KBM-7 (cell line): ENCODE measurements at places on chromosomes 13 and 19.

- peak; percentile 80 for DNase-seq
Observed at GRCh38 chr19:6769006-6769619, 1.9 kb upstream of the SH2D3A start.

- no peak for DNase-seq
Observed at GRCh38 chr13:112799394-112799793, 109.6 kb downstream of the ATP11A start.

DNA sequence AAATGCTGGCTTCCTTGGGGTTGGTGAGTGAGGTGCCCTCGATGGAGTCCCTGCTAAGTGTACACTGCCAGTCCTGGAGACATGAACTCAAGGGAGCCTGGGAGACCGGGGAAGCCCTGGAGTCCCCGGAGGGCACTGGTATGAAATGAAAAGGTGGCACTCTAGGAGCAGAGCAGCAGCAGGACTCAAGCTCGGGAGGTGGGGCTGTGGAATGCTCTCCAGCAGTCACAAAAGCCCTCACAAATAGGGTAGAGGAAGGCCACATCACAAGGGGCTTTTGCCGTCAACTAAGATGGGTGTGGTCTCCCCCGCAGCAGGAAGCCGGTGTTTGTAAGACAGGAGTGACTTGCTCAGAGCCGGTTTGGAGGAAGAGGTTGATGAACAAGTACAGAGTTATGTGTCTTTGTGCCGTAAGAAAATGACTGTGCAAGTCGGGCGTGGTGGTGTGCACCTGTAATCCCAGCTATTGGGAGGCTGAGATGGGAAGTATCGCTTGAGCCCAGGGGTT is 19.3 kb downstream of the CCNE1 start:
- no peak for DNase-seq

GRCh38 chr13:89748716-89749115 is 1598.8 kb upstream of the MIR17HG start:
- DNase-seq = no peak

DNA sequence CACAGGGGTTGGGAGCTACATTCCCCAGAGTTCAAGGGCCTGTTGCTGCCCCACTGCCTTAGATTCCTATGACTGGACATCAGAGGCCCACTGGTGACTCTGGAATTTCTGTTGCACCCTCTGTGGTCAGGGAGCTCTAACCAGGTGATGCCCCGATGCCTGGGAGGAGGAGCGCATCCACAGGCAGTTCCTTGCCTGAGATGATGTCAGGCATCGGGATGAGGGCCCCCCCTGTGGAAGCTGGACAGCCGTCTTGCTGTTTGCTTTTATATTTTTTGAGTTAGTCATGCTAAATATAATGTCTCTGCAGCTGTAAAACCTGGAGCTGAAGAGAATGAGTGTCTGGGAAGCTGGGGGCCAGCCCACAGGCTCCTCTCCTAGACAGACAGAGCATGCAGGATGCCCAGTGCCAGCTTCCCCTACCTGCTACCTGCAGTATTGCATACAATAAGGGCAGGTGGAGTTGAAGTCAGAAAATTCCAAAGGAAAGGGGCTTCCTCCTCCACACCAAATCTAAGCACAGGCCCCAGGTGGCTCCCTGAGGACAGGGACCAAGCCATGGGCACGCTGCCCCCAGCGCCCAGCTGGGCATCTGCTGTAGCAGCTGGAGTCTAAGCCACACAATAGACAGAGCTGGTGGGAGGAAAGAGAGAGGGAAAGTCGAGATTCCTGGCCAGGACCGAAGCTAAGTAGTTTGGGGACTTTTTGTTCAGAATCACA is 16.2 kb downstream of the COL4A2 start:
- no peak for DNase-seq

- no peak for DNase-seq
Observed at GRCh38 chr19:39160889-39161672, 35.5 kb downstream of the PAK4 start.

- no peak for DNase-seq
Observed at GRCh38 chr13:95044452-95045205, 256.6 kb downstream of the ABCC4 start.

DNA sequence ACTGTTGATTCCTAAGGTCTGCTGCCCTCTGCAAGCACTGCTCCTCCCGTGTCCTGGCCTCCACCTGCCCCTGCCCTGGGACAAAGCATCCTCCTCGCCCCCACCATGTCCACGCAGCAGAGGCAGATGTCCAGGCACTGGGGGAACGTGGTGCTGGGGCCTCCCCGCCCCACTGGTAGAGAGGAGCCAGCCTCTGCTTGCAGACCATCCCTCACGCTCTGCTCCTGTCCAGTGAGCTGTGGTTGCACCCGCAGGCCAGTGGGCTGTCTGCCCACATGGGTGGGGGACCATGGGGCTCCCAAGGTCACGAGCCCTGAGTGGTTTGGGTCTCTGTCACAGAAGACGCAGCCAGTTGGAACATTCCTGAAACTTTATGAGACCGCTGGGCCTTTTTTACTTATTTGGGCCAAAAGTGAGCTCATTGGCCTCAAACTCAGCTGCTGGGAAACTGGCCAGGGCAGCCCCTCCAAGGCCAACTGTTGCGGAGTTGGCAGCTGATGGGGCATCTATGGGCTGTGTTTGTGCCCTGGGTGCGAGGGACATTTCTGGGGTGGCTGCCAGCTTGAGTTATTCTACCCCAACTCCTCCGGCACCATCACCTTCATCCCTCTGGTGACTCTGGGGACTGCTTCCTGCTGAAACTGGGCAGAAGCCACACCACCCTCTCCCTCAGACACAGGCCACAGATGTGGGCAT is 64.8 kb upstream of the F7 start:
- no peak for DNase-seq

GRCh38 chr19:31334849-31335624 is 14.2 kb downstream of the TSHZ3 start:
- no peak for DNase-seq

DNA sequence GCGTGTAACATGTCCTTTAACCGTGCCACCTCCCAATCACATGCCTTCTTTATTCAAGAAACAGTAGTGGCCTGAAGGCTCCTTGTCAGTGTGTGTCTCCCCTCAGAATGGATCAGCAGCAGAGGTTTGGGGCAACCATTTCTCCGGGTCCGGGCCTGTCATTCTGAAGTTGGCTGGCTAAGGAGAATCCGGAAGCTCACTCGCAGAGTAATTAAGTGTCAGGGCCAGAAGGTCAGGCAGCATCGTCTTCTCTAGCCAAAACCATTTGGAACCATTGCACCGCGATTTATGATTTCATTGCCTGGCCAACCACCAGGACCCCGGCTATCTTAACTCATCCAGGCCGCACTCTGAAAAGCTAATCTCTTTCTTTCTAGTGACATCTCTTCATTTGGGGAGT is 550.8 kb downstream of the EFNB2 start:
- no peak for DNase-seq

GRCh38 chr19:47096100-47096704 is 17.4 kb downstream of the ZC3H4 start:
- DNase-seq = no peak

DNA sequence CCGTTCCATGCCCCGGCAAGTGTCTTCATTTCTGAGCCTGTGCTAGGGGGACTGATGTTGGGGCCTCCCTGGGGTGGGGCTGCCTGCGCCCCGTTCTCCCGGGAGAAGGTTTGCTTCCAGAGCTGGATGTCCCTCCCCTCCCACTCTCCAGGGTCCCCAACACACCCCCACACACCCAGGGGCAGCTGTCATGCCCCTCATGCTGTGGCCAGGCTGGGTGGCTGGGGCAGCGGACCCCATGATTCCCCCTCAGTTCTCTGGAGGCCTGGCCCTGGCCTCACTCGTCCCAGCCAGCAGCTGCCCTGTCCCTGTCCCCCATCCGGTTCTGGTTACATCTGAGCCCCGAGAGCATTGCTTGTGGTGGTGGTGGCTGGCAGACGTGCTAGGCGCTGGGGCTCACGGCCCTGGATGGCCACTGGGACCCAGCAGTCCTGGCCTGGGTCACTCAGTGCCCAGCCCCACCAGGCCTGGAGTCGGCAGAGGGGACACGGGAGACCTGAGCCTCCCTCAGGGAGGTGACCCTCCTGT is 184.8 kb downstream of the KDM4B start:
- no peak for DNase-seq

DNA sequence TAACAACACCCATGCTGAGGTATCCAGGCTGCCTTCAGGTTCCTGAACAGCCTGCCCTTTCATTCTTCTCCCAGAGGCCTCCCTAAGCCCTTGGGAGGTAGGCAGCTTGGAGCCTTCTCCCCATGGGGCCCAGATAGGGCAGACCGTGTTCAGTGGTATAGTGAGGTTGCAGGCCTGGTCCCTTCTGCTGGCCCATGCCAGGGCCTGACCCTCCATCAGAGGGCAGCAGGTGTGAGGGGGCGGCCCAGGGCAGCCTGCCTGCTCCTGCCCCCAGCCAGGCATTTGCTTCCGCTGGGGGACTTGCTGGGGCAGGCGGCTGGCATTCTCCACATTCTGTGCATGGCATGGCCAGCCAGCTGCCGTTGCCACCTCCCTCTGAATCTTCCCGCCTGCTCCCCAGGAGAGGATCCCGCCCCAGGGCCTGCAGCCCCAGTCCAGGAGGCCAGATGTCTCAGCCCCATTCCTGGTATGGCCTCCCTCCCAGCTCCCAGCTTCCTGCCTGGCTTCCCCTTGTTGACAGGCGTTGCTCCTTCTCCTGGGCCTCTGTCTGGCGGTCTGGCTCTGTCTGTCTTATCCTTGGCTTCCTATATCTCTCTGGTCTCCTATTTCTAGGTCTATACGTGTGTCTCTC is 8.9 kb downstream of the CIC start:
- peak; percentile 29 for DNase-seq

GRCh38 chr13:79429309-79429708 is 23.3 kb upstream of the RBM26 start:
- no peak for DNase-seq

GRCh38 chr19:34365463-34366401 is 736 bp downstream of the GPI start:
- DNase-seq = peak; percentile 24

GRCh38 chr13:44406617-44407016 is 33.0 kb downstream of the SERP2 start:
- no peak for DNase-seq

- DNase-seq = no peak
Observed at GRCh38 chr13:73924607-73925006, 209.6 kb downstream of the KLF12 start.

DNA sequence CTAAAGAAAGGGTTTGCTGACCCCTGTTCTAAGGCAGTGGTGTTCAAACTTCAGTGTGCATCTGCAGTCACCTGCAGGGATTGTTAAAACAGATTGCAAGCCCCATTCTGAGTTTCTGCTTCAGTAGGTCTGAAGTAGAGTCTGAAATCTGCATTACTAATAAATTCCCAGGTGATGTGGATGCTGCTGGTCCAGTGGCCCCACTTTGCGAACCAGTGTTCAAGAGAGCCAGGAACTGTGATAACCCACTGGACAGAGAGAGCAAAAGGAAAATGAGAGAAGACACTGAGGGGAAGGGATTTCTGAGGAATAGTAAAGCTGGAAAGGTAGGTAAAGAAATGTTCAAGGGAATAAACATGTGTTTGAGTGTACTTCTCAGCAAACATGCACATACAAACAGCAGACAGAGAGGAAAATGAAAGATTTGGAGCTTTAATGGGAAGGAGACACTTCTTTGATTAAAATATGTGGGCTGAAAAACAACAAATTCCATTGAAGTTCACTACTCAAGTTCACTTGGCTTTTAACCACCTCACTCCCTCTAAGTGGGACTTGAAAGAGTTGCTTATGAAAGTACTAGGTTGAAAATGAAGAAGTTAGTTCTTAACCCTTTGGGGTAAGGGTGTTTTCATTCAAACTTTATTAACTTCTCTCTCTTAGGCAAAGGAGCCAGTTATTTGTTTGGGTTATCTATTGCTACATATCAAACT is 26.4 kb upstream of the FAM216B start:
- DNase-seq = no peak

DNA sequence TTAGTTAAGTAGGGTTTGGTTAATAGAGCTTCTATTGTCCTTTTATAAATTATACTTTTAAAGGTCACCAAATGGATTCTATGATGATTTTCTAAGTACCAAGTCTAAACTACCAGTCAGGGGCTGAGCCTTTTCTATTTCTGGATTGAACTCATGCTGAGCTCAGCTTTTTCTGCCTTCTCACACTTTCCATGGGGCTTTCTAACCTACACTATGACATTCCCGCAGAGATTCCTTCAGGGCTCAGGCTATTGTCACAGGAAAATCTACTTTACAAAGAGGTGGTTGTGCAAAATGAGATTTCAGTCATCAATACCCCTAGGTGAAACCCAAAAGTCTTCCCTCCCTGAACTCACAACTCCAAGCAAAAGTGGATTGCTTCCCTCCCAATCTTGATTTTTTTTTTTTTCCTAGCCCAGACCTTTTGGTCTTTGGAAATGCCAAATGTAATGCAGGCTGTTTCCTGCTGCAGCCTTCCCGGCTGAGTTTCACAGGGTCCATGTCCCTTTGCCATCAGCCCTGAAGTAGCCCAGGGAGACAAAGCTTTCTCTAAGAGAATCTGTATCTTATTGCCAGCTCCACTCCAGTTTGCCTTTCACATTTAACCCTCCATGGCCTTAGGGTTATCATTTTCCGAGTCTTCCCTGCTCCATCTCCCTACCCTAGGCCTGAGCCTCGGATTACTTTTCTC is 13.6 kb downstream of the C13orf42 start:
- DNase-seq = no peak

DNA sequence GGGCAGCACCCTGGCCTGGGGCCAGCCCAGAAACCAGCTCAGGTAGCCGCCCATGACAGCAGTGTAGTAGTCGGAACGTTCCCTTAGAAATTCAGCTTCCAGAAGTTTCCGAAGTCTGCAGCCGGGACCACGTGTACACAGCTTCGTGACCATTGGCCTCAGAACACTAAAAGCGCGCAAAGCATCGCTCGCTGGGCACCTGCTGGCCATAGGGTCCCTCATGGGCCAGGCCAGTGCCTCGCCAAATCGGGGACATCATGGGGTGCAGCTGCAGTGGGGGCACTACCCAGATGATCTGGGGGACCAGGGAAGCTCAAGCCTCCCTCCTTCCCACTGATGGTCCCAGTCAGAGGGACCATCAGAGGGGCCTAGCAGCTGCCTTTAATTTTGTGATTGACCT is 384.5 kb downstream of the MTUS2 start:
- DNase-seq = no peak

DNA sequence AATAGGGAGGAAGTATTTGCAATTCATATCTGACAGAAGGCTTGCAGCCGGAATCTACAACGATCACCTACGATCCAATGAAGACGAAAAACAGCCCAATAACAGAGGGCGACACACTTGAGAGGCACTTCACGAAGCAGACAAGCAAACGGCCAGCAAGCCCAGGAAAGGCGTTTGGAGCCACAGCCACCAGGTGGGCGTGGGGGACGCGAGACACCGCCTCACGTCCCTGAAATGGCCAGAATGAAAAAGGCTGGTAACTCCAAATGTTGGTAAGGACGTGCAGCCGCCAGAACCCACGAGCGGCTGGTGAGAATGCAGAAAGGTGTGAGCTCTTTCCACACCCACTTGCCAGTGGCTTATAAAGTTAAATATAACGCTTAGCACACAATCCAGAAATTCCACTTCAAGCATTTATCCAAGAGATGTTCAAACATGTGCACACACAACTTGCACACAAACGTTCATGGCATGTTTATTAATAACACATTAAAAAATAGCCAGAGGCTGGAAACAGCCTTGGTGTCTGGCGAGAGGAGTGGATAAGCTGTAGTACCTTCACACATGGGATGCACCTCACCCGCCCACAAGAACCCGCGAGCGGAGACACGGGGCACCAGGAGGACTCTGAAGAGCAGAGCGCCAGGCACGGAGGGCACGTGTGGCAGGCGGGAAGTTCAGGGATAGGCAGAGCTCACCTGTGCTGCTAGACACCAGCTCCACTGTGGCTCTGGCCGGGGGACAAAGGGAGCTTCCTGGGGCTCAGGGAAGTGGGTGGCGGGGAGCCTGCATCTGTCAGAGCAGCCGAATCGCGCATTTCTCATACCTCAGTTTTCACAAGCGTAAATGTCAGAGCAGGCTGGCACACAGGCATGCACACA is 89.3 kb downstream of the SPACA7 start:
- DNase-seq = no peak
